ENCODE measurements at places on chromosomes 4 and X. TPM values are rescaled to one million over a fixed set of nuclear protein-coding genes. Genes with fewer than 3 reads are reported as not detected.

The TMSB15C gene
- 38.0 TPM for polyA plus RNA-seq

The AMER1 gene
- polyA plus RNA-seq: 3.1 TPM

The FRG1 gene
- 83.0 TPM for polyA plus RNA-seq

The BDH2 gene
- polyA plus RNA-seq: 16.9 TPM

The ARSD gene
- polyA plus RNA-seq: 5.1 TPM

The COL25A1 gene
- polyA plus RNA-seq: 32.3 TPM

The CD38 gene
- not detected for polyA plus RNA-seq

The P2RY4 gene
- polyA plus RNA-seq: not detected

The PNMA5 gene
- 1.0 TPM for polyA plus RNA-seq

The ZNF674 gene
- polyA plus RNA-seq: 10.8 TPM

The FGFBP2 gene
- not detected for polyA plus RNA-seq

The AFF2 gene
- 18.6 TPM for polyA plus RNA-seq

The PHOX2B gene
- not detected for polyA plus RNA-seq

The MAGEA2 gene
- polyA plus RNA-seq: 1.8 TPM

The ATP2B3 gene
- 4.4 TPM for polyA plus RNA-seq

The CYLC1 gene
- not detected for polyA plus RNA-seq

The ZNF827 gene
- polyA plus RNA-seq: 11.2 TPM

The AGA gene
- polyA plus RNA-seq: 4.9 TPM

The GAB3 gene
- 0.06 TPM for polyA plus RNA-seq

The TAF1 gene
- polyA plus RNA-seq: 28.8 TPM

The RAP2C gene
- polyA plus RNA-seq: 21.9 TPM

The DMRTC1B gene
- 2.7 TPM for polyA plus RNA-seq

The SPACA5 gene
- not detected for polyA plus RNA-seq

The HSFX2 gene
- polyA plus RNA-seq: 1.3 TPM

The MAGEA8 gene
- polyA plus RNA-seq: not detected

The PLP1 gene
- polyA plus RNA-seq: 0.88 TPM

The COX7B2 gene
- not detected for polyA plus RNA-seq

The RBBP7 gene
- 197 TPM for polyA plus RNA-seq

The FGFR3 gene
- polyA plus RNA-seq: 0.54 TPM

The KLHL2 gene
- 42.8 TPM for polyA plus RNA-seq

The THAP9 gene
- 11.7 TPM for polyA plus RNA-seq

The HTN1 gene
- not detected for polyA plus RNA-seq

The ZNF157 gene
- polyA plus RNA-seq: 3.5 TPM

The SPATA4 gene
- not detected for polyA plus RNA-seq

The SHOX gene
- not detected for polyA plus RNA-seq

The GPRASP3 gene
- polyA plus RNA-seq: 16.4 TPM
